ENCODE measurements at places on chromosomes 4 and X.

DNA sequence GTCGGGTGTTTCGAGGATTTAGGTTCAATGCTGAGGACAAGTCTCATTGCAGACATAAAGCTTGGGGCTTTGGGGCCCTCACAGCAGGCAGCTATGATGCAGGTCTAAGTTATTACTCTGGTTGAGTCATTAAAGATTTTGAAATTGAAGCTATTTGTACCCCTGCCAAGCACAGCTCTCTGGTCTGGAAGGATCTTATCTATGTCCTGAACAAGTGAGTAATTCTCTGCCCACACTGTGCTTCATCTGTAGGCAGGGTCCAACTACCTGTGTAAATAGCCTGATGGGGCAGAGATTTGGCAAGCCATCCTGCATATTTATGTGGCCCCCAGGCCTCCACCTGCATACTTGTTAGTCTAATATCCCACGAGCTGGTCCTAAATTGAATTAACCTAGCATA, 41.4 kb upstream of the MAGEA4 start:
- ATAC-seq = no peak

- no peak for ATAC-seq
Observed at GRCh38 chr4:53007024-53007423, 144.9 kb downstream of the RASL11B start.

GRCh38 chrX:40746521-40746920, 11.2 kb upstream of the MED14 start:
- ATAC-seq = no peak

DNA sequence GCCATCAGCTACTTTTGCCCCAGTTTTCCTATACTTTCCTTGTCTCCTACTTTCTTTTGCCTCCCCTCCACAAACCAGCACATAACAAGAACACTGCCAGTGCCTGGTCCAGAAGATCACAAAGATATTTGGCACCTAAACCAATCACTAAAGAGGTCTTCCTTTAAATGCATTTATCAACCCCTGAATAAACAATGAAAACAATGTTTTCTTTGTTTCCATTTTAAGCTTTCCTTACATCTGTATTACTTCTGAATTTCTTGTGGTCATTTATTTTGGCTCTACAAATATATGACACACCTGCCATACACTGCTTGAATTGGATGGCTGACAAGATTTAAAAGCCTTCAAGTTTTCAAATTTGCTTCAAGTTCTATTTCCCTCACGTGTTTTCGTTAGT, 43.9 kb downstream of the MBNL3 start:
- ATAC-seq = no peak

GRCh38 chr4:157509341-157509740, 288.8 kb downstream of the GRIA2 start:
- no peak for ATAC-seq

DNA sequence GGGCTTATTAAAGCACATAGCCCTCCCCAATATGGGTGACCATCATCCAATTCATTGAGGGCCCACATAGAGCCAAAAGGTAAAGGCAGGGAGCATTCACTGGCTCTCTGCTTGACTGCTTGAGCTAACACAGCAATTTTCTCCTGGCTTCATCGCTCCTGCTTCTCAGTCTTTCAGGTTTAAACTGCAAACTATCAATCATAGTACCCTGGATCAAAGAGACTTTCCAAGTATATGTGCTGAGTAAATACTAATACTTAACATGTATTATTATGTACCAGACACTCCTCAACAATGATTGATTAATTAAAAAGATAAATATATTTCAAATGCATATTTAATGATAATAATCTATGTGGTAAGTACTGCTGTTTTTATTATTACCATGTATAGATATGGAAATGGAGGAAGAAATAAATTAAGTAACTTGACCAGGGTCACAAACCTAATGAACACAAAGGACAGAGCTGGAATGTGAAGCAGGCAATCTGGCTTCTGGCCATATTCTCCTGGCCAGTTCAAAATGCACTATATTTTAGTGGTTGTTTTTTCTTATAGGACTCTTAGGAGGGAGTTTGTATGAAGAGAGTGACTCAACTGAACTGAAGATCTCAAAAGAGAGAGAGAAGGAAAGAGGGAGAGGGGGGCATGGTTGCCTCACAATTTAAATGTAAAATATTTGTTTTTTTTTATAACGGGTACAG, 1197.3 kb downstream of the TECRL start:
- no peak for ATAC-seq

- no peak for ATAC-seq
Observed at GRCh38 chr4:170234800-170235199, 145.0 kb upstream of the AADAT start.

GRCh38 chr4:88341227-88342192, 37.1 kb upstream of the HERC6 start:
- ATAC-seq = no peak

Measured in activated CD4-positive, CD25-positive, alpha-beta regulatory T cell treated with anti-CD3 and anti-CD28 coated beads, Interleukin-2, amount 50 U/mL, for 24 hours (primary cell).